Effector memory CD4-positive, alpha-beta T cell (primary cell): ENCODE measurements at places on chromosomes 11 and 22.

DNA sequence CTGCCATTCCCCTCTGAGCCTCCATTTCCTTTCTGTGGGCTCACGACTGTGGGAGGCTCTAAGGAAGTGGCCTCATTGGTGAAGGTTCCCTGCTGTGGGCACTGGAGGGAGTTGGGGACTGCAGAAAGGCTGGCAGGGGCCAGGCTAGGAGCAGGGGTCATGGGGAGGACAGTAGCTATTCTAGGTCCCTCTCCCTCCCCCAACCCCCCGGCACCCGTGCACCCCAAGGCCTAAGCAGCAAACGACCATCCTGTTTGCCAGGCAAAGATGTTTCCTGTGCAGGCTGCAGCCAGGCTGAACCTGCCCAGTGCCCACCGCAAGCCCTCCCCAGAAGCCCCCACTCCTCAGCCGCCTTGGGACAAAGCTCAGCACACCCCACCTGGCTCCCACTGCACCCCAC lies 189.4 kb downstream of the MN1 start:
- DNase-seq, result no peak

- no peak for DNase-seq
Measured at GRCh38 chr11:15816260-15816871, 540.0 kb downstream of the SOX6 start.

DNA sequence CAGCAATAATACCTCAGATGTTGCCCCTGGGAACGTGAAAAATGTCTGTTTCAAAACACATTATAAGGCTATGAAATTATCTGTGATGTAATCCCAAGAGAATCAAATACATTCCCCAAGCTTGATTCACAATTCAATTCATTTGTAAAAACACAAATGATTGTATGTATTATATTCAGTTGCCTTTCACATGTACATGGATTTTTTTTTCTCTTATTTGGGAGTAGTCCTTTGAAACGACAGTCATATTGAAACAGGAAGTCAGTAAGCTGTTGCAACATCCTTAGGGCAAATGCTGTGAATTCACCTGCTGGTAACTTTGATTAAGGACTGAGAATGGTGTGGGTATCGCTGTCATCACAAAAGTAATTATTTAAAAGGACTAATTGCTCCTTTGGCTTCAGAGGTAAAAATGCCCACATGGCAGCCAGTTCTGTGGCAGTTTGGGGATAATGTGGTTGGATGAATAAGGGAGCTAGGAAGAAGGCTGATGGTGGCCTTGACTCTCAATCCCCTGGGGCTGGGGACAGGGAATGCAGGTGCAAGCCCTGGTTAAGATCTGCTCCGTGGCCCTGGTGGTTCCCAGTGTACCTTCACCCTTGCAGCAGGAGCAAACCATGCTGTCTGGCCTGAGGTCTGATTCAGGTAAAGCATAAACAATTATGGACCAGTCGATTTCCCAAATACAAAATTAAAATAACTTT lies 13.2 kb downstream of the EHF start:
- DNase-seq, result no peak

DNA sequence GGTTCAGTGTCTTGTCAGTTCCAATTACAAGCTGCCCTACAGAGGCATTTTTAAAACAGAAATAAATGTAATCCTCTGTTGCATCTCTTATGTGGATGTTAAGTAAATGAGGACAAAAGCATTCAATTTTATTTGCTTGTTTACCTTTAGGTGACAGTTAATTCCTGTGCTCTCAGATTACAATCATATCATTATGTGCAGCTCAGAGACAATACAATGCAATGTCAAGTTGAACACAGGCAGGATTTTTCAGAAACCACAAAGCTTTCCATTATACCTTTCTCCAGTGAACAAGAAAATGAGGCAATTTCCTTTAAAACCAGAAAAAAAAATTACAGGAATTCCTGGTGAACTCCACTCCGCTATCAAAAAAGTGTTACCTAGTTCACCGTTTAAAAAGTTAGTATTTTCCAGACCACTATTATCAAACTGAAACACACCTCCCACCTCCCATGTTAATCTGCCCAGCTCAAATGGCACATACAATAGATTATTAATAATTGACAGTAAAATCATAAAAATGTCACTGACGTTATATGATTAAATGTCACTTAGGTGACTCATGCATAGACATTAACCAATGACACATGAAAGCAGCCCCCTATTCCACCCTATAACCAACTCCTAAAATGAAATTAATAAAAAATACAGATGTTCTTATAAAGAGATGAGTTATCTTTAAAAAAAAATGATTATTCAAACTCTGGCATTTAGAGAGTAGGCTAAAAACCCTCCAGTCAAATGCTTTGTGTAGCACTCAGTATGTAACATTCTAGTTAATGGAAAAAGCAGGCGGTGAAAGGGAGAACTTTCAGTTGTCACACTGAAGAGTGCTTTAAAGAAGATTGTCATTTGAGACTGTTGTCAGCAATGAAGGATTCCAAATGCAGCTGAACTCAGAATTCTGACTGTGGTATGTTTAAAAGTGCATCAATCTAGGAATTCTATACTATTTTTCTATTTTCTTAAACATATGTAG lies 98.6 kb downstream of the MUC15 start:
- no peak for DNase-seq

DNA sequence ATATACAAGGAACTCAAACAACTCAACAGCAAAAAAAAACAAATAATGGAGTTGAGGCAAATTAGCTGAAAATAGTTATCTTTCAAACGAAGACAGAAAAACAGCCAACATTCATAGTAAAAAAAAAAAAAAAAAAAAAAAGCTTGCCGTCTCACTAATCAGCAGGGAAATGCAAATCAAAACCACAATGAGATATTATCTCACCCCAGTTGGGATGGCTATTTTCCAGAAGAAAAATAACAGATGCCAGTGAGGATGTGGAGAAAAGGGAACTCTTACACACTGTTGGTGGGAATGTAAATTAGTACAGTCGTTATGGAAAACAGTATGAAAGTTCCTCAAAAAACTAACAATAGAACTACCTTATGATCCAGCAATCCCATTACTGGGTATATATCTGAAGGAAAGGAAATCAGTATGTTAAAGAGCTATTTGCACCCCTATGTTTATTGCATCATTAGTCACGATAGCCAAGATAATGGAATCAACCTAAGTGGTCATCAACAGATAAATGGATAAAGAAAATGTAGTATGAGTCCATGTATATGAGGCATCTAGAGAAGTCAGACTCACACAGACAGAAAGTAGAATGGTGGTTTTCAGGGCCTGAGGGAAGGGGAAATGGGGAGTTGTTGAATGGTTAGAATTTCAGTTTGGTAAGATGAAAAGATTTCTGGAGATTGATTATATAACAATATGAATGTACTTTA lies 56.0 kb downstream of the USP35 start:
- no peak for DNase-seq

- DNase-seq, result no peak
Measured at GRCh38 chr22:22045571-22046335, 63.2 kb upstream of the TOP3B start.

DNA sequence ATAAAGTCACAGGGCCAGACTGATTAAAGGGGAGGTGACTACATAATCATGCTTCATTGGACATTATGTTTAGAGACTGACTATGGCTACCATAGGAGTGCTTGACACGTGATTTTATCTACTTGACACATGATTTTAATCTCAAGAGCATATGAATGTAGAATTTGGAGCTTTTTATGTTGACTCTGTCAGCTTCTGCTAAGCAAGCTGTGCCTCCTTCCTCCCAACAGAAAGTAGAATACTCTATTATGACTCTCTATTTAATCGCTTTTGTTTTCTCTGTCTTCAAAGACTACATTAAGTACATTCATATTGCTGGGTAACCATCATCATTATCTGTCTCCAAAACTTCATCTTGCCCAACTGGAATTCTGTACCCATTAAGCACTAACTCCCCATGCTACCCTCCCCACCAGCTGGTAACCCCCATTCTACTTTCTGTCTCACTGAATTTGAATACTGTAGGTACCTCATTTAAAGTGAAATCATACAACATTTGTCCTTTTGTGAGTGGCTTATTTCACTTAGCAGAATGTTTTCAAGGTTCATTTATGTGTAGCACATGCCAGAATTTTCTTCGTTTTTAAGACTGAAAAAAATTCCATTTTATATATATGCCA lies 24.7 kb upstream of the ANGPTL5 start:
- DNase-seq, result no peak

GRCh38 chr11:120652705-120653335 lies 141.3 kb downstream of the GRIK4 start:
- DNase-seq, result no peak

DNA sequence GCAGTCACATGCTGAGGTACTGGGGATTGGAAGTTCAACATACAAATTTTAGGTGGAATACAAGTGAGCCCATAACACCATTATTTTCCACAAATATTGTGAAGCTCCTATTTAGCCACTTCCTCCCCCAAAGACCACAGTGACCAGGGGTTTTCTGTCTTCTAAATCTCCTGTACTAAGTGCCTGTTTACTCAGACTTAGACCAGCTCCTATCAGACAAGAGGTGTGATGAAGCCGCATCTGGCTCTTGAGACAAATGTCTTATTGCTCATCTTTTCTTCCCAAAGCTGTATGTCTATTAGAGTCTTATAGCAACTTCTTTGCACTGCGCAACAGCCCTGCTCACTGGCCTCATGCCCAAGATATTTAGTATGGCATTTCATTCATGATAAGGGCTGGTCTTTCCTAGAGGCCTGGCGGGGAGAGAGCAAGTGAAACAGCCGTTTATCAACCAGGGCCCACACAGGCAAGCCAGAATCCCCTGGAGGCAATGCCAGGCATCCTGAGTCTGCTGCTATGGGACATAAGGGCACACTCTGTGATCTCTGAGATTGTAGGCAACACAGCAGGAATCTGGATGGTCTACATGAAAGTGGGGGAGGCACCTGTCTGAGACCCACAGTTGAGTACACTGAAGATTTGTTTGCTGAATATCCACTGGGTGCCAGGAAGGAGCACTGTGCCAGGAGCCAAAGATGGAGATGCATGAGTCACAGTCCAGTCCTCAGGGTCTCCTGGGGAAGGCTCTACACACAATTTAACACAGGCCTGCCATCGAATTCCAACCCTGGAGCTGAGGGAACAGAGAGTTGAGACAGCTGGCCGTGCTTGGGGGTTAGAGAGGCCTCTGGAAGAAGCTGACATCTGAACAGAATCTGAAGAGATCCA lies 78.5 kb upstream of the NCAM1 start:
- DNase-seq, result no peak

GRCh38 chr11:69050592-69051380 lies 2.1 kb downstream of the TPCN2 start:
- DNase-seq, result no peak

DNA sequence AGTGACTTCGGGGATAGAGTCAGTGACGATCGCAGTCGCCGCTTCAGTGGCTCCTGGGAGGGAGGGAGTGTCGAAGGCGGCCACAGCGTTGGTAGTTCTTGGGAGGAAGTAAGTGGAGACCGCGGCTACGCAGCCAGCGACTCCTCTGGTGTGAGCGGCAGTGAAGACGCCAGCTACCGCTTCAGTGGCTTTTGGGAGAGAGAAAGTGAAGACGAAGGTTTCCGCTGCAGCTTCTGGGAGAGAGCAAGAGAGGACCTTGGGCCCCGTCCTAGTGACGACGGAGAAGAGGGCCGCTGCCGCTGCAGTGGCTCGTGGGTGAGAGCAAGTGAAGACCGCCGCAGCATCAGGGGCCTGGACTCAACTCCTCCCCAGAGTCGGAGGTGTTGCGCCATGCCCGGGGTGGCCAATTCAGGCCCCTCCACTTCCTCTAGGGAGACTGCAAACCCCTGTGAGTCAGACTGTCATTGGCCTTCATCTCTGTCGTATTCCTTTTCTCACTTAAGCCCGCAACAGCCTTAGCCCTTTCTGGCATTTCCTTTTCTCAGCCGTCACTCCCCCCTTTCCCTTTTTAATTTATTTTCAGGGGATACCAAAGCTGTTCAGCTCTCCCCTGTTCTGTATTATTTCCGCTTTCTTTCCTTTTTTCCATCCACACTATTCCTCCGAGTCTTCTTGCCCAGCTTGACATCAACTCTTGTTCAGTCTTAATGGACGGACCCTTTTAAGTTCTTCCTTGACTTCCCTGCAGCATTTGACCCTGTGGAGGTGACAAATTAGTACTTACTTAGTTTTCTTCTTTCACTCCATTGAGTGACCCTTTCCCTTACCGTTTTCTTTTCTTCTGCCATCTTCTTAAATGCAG lies 1.0 kb downstream of the ANKRD42 start:
- peak; percentile 46 for DNase-seq

DNA sequence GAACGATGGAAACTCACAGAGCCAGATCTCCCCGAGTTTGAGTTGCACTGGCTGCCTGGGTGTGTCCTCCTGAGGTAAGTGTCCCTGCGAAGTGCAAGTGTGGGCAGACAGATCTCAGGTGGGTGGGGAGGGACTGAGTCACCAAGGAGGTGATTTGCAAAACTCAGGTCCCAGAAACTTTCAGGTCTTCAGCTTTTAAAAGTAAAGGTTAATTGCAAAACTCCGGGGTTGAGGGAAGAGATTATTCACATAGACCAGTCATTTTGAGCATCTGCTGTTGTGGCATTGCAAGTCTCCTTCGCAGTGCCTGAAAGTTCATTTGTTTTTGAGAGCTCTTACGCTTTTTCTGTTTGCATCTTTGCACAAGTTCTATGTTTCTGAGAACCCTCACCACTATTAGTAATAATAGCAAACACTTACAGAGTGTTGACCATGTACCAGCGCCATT lies 7.1 kb downstream of the CD44 start:
- DNase-seq, result peak; percentile 52

GRCh38 chr11:76094740-76095139 lies 111.6 kb downstream of the WNT11 start:
- DNase-seq, result no peak

GRCh38 chr11:118291477-118292135 lies 12.9 kb upstream of the CD3E start:
- DNase-seq, result no peak
